ENCODE measurements at places on chromosomes 5 and 9. TPM values are rescaled to one million over a fixed set of nuclear protein-coding genes. Genes with fewer than 3 reads are reported as not detected.

The TXNDC8 gene
- not detected for total RNA-seq

The UAP1L1 gene
- 8.1 TPM for total RNA-seq

The SHC3 gene
- 29.8 TPM for total RNA-seq

The PRR7 gene
- total RNA-seq: 8.8 TPM

The PRDM9 gene
- total RNA-seq: not detected

The TAF11L10 gene
- not detected for total RNA-seq

The RPL12 gene
- total RNA-seq: 1,810 TPM

The SETD9 gene
- 10.7 TPM for total RNA-seq

DNA sequence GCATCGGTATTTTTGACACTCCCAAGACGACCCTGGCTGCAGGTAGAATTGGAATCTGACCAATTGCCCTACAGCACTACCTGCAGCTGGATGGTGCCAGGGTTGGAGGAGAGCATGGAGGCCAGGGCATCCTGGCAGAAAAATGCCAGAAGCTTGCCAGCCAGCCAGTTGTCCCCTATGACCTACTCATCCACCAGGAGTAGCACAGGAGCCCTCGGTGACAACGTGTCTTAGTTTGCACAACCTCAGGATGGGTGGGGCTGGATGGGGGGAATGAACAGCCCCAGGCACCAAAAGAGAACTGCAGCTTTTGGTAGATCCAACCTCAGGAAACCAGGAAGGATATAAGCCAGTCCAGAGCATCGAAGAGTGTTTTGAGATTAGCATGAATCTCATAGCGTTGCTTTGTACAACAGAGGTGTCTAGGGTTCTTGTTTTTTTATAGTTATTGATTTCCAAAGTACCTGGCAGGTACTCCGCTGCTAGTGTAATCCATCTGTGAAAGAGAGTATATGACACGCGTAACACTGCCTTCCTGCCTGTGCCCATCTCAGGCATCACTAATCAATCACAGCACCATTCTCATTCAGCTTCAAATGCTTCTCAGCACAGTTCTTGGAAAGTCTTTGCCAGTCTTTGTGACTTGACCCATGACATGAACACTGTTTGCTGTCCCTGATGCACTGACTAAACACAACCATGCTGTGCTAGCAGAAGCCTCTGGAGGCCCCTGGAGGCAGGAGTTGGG, 36.7 kb upstream of the ASS1 start:
- peaks cover 3% of the 10 kb centered on the region for H3K27me3 ChIP-seq
- no peak overlapping the region for H3K4me3 ChIP-seq
- H3K27ac ChIP-seq: no peak overlapping the region
- peaks cover 11% of the 10 kb centered on the region for H3K36me3 ChIP-seq
- no peak for DNase-seq

GRCh38 chr5:6551287-6551954, 81.4 kb downstream of the NSUN2 start:
- no peak overlapping the region for H3K27ac ChIP-seq
- H3K36me3 ChIP-seq: no peaks in the 10 kb centered on the region
- no peaks in the 10 kb centered on the region for H3K27me3 ChIP-seq
- H3K4me3 ChIP-seq: no peak overlapping the region
- no peak for DNase-seq

- no peak for DNase-seq
- H3K27ac ChIP-seq: no peak overlapping the region
- H3K27me3 ChIP-seq: no peaks in the 10 kb centered on the region
- H3K36me3 ChIP-seq: no peaks in the 10 kb centered on the region
- H3K4me3 ChIP-seq: no peak overlapping the region
- no peaks in the 10 kb centered on the region for H3K4me1 ChIP-seq
Observed at GRCh38 chr9:120175031-120175430, 404.9 kb downstream of the CDK5RAP2 start.

GRCh38 chr5:180049185-180049548, 22.4 kb downstream of the RNF130 start:
- H3K4me1 ChIP-seq: peaks cover 31% of the 10 kb centered on the region
- H3K27ac ChIP-seq: no peak overlapping the region
- H3K4me3 ChIP-seq: no peak overlapping the region
- H3K27me3 ChIP-seq: no peaks in the 10 kb centered on the region
- DNase-seq: no peak
- peaks cover 11% of the 10 kb centered on the region for H3K36me3 ChIP-seq

- DNase-seq: no peak
- no peaks in the 10 kb centered on the region for H3K27me3 ChIP-seq
- H3K27ac ChIP-seq: no peak overlapping the region
- no peak overlapping the region for H3K4me3 ChIP-seq
Observed at GRCh38 chr5:150492621-150493020, 15.3 kb upstream of the NDST1 start.

DNA sequence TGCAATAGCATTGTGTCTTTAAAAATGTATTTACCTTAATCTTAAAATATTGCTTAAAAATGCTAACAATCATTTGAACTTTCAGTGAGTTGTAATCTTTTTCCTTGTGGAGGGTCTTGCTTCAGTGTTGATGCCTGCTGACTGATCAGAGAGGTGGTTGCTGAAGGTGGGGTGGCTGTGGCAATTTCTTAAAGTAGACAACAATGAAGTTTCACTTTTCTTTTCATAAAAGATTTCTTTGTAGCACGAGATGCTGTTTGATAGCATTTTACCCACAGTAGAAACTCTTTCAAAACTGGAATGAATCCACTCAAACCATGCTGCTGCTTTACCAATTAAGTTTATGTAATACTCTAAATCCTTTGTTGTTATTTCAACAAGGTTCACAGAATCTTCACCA, 50.8 kb downstream of the NR3C1 start:
- H3K36me3 ChIP-seq: no peaks in the 10 kb centered on the region
- H3K4me3 ChIP-seq: no peak overlapping the region
- no peaks in the 10 kb centered on the region for H3K27me3 ChIP-seq
- DNase-seq: no peak

GRCh38 chr9:83445703-83446265, 92.4 kb downstream of the FRMD3 start:
- no peaks in the 10 kb centered on the region for H3K27me3 ChIP-seq
- H3K4me1 ChIP-seq: peaks cover 3% of the 10 kb centered on the region
- no peak overlapping the region for H3K4me3 ChIP-seq

- peaks cover 12% of the 10 kb centered on the region for H3K4me1 ChIP-seq
- no peaks in the 10 kb centered on the region for H3K36me3 ChIP-seq
- H3K27me3 ChIP-seq: no peaks in the 10 kb centered on the region
- peak overlapping the region; percentile 53 for H3K27ac ChIP-seq
Observed at GRCh38 chr9:95545831-95546567, 29.2 kb upstream of the PTCH1 start.

DNA sequence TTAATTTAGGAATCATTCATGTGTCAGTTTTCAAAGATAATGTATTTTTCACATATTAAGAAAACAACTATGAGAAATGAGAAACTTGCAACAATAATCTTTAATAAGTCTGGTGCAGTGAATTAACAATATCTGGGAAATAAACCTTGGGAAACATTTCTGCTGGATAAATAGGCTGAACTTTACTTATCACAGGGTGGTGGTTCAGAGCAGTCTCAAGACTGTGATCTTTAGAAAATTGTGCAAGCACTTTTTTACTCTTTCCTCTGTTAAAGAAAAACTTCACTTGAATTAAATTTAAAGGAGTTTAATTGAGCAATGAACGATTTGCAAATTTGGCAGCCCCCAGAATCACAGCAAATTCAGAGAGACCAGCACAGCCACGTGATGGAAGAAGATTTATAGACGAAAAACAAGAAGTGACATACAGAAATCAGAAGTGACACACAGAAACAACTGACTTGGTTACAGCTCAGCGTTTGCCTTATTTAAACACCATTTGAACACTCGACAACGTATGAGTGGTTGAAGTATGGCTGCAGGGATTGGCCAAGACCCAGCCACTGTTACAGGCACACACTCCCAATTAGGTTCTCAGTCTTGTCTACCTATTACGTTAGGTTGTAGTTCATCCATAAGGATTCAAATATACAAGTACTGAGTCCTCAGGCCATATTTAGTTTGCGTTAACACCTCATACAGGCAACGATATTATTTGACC, 631.9 kb downstream of the SLCO4C1 start:
- H3K27ac ChIP-seq: no peak overlapping the region
- no peaks in the 10 kb centered on the region for H3K27me3 ChIP-seq
- no peak overlapping the region for H3K4me3 ChIP-seq
- H3K36me3 ChIP-seq: no peaks in the 10 kb centered on the region
- no peaks in the 10 kb centered on the region for H3K4me1 ChIP-seq
- no peak for DNase-seq

DNA sequence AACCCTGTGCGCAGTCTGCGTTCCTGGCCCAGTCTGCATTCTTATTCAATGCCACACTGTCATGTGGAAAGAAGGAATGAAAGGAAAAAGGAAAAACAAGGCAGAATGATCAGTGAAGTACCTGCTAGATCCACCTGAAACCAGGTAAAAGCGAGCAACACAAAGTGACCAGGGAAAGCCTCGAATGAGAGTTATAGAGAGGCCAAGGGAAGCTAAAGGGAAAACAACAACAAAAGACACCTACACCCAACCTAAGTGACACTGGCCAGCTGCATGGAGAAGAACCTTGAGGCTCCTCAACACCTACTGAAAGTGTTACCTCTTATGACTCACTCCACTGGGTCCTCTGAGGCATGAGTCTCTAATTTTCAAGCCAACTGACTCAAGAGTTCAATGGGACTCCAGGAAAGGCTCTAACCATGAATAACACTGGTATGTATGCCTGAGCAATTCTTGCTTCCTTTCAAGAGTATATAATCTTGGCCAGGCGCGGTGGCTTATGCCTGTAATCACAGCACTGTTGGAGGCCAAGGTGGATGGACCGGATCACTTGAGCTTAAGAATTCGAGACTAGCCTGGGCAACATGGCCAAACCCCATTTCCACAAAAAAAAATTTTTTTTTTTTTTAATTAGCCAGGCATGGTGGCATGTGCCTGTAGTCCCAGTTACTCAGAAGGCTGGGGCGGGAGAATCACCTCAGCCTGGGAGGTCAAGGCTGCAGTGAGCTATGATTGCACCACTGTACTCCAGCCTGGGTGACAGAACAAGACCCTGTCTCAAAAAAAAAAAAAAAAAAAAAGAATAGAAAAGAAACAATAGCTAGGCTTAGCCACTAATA, 29.0 kb downstream of the MTMR12 start:
- H3K27me3 ChIP-seq: no peaks in the 10 kb centered on the region
- no peaks in the 10 kb centered on the region for H3K4me1 ChIP-seq
- no peak overlapping the region for H3K27ac ChIP-seq
- H3K36me3 ChIP-seq: no peaks in the 10 kb centered on the region

- no peaks in the 10 kb centered on the region for H3K4me1 ChIP-seq
- H3K36me3 ChIP-seq: no peaks in the 10 kb centered on the region
- no peaks in the 10 kb centered on the region for H3K27me3 ChIP-seq
- H3K27ac ChIP-seq: no peak overlapping the region
Observed at GRCh38 chr5:77454123-77454522, 38.0 kb downstream of the WDR41 start.

DNA sequence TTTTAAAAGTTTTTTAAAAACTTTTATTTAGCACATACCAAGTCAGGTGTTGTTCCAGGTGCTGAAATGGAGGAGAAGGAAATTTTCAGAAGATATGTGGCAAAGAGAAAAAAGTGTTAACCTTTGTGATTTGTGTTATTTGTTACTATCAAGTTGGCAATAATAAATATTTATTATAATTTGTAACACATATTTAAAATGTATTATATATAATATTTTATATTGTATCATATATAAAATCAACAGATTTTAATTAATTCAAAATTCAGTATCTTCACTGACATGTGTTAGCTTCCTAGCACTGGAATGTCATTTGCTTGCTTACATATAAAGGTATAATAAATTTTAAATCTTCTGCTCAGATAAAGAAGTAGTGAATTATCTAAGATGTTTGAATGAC, 71.5 kb downstream of the STK32A start:
- no peaks in the 10 kb centered on the region for H3K36me3 ChIP-seq
- no peak for DNase-seq
- H3K4me1 ChIP-seq: peaks cover 3% of the 10 kb centered on the region
- H3K27me3 ChIP-seq: no peaks in the 10 kb centered on the region

DNA sequence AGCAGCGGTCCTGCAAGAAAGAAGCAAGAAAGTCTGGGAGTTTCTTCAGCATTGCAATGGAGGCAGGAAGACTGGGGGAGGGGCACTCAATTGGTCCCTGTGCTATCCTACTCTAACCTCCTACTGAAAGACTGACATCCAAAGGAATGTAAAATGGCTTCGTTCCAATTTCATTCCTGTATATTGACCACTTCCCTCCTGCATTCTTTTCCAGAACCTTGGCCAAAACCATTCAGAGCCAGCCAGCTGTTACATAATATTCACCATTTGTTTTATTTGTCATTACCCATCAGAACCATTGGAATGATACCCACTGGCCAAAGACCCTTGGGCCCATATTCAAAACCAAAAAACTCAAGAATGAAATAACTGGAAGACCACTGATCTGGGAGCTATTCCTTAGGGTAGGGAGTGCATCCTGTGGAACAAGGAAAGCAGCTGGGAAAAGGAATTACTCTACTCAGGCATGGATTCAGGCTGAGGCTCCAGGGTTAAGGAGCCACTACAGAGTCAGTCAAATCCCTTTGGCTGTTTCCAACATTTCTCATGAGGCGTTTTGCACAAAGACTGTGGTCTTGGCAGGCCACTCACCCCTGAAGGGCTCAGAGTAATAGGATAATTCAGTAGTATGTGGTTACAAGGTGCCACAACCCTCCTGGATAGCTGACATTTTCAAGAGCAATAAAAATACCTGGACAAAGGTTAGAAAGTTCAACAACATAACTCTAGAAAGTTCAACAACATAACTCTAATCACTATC, 148.7 kb upstream of the SLC1A3 start:
- H3K36me3 ChIP-seq: no peaks in the 10 kb centered on the region
- H3K27ac ChIP-seq: no peak overlapping the region
- no peak overlapping the region for H3K4me3 ChIP-seq
- no peaks in the 10 kb centered on the region for H3K4me1 ChIP-seq

Data from spinal cord (tissue), 10 donors.